RCC 7860 (cell line): ENCODE measurements at places on chromosomes 16 and 17.

- no peak for DNase-seq
Measured at GRCh38 chr17:28916302-28916934, 13.5 kb upstream of the DHRS13 start.

GRCh38 chr16:31192856-31193642 is 9.5 kb downstream of the PYCARD start:
- no peak for DNase-seq

- no peak for DNase-seq
Measured at GRCh38 chr16:22898131-22898530, 84.2 kb downstream of the HS3ST2 start.

DNA sequence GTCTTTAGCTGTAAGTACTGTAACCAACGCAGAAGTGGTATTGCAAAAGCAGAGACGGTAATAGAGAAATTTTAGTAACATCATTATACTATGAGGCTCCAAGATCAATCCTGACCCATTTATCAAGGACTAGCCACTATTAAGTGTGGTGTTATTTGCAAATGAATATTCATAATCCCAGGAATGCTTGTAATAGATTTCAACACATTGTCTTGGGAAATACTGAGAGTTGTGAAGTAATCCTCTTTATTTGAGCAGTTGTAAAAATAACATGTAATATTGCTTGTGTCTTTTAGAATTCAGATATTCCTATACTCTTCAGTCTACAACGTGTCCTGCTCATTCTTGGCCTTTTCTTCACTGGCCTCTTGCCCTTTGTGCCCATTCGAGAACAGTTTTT is 46.4 kb downstream of the GDPD1 start:
- no peak for DNase-seq

DNA sequence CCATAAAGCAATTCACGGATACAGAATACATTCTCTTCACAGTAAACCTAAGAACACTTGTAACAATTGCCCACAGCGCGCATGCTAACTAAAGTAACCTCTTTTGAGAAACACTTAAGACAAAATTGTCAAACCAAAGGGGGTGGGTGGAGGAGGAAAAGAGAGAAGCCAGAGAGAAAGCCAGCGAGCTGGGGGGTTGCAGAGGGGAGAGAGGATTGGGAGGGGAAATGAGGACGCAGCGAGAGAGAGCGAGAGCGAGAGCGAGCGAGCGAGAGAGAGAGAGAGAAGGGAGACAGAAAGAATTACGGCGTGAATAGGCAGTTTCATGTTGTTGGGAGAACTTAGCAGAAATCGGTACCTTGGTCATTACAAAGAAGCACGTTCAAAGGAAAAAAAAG is 1.6 kb upstream of the HOXB7 start:
- peak; percentile 13 for DNase-seq

- DNase-seq, result no peak
Measured at GRCh38 chr16:82814059-82814458, 187.3 kb downstream of the CDH13 start.

DNA sequence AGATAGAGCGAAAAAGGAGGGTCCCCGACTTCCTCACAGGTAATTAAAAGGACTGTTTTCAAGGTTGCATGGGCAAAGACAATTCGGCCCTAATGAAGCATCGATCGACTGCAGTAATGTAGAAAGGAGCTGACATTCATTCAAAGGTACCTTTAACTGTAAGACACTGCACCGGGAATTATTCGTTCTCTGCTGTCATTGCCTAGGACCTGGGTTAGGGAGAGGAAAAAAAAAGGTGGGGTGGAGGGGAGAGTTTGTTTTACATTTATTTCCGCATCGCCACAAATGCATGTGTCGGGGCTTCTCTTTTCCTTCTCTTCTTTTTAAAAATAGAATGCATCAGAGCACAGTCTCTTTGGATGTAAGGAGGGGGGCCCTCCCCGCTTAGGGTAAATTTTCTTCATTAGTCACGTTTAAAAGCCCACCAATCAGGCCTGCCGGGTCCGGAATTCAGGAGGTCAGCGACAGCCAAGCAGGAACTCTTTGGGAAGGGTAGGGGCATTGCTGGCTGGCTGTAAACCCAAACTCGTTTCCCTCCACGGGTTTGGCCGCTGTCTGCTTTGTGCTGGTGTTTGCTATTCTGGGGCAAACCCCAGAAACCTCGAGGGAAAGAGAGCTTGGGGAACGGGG is 496.2 kb upstream of the ZFHX3 start:
- DNase-seq, result no peak
